ENCODE measurements at places on chromosomes 7 and 10. TPM values are rescaled to one million over a fixed set of nuclear protein-coding genes. Genes with fewer than 3 reads are reported as not detected.

DNA sequence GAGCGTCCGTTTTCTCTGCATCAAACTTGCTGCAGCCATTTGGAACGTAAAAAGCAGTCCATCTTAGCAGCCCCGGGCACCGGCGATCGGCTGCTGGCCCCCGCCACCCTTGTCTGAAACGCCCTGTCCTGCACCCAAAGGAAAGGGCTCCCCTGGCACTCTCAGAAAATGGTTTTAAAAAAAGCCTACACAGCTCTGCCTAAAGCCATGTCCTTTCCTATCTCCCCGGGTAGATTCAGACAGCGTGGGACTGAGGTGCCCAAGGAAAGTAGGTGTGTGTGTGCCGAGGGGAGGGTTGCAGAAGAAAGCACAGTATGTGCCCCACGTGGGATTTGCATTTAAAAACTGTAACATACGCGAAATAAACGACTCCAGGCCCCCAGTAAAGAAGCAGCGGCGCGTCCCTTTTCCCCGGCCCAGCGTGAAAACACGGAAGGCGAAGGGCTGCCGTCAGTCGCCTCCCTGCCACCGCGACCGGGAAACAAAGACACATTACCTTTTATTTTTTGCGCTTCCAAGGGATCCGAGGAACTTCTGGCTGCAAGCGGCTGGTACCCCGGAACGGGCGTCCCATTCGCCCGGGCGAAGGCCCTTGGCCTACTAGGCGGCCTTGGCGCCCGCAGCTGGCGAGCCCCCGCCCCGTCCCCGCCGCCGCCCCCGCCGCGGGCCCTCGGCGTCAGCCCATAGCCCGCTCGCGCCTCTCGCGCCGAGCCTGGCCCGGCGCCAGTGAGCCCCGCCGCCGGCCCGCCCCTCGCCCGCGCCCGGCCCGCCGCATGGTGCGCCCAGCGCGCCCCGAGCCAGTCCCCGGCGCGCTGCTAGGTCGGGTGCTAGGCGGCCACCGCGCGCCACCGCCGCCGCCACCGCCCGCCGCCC lies 304.6 kb downstream of the PRPF18 start:
- DNase-seq = peak; percentile 33
- no peaks in the 10 kb centered on the region for H3K36me3 ChIP-seq
- peak overlapping the region; percentile 59 for H3K27ac ChIP-seq
- H3K4me1 ChIP-seq = peaks cover 25% of the 10 kb centered on the region

DNA sequence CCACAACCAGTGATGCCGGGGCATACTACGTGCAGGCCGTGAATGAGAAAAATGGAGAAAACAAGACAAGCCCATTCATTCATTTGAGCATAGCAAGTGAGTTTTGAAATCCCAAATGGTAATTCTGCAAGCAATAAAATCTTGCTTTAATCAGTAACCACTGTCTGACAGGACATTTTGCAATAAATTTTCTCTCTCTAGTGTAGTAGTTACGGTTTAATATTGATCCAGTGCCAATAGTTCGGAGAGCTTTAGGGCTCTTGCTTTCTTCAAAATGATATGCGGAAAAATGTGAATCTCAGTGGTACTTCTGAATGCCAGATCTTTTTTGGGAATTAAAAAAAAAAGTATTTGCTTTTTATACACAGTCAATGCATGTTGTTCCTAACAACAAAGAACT lies 520.4 kb downstream of the SDK1 start:
- no peak overlapping the region for H3K27ac ChIP-seq
- DNase-seq = no peak
- H3K36me3 ChIP-seq = no peaks in the 10 kb centered on the region
- no peak overlapping the region for H3K4me3 ChIP-seq
- H3K4me1 ChIP-seq = no peaks in the 10 kb centered on the region

DNA sequence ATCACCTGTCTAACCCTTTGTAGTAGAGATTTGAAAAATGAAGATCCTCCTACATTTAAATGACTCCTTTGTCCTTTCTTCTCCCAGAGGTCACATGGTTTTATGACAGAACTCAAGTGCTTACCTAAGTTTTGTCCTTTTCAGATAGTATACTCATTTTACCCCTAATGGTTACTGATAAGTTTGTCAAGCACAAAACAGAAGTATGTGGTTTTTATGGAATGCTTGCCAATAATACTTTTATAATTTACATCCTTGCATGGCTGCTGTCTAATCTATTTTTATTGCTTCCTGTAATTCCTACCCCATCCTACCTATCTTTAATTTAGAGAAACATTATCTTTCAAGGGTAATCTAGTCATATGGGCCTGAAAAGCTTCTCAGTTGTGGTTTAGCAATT lies 37.5 kb downstream of the HELLS start:
- H3K4me1 ChIP-seq = no peaks in the 10 kb centered on the region
- no peaks in the 10 kb centered on the region for H3K36me3 ChIP-seq
- H3K27me3 ChIP-seq = no peaks in the 10 kb centered on the region
- DNase-seq = no peak
- H3K4me3 ChIP-seq = no peak overlapping the region
- no peak overlapping the region for H3K27ac ChIP-seq

DNA sequence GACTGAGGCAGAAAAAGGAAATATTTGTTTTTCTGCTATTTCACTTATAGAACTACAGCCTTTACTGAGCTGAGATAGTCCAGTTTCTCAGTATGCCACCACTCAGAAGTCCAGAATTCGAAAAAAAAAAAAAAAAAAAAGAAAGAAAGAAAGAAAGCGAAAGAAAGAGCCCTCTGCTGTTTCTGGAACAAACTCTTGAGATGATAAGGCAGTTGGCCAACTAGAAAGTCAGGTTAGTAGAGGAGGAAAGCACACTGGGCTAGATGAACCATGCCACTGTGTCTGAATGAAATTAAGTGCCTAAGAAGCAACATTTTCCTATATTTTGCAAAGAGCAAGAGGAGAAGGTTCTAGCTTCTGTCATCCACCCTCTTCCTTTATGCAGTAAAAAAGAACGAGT lies 403.8 kb downstream of the SORCS3 start:
- H3K36me3 ChIP-seq = no peaks in the 10 kb centered on the region
- no peaks in the 10 kb centered on the region for H3K27me3 ChIP-seq
- no peaks in the 10 kb centered on the region for H3K4me1 ChIP-seq

DNA sequence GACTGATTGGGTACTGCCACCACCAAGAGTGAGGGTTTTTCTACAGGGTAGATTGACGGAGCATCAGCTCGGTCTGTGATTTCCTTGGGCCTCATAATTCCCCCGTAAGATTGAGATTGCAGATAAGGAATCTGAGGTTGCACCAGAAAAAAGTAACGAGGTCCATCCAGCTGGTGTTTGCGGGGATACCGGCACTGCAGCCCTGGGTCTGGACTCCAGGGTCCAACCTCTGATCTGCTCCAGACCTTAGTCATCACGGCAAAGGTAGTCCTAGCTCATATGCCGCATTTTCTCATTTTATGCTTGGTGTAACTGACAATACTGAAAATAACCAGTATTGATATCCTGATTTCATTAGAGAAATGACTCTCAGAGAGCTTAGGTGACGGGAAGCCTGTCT lies 3.9 kb downstream of the CARD11 start:
- no peak overlapping the region for H3K4me3 ChIP-seq
- no peak overlapping the region for H3K27ac ChIP-seq
- no peaks in the 10 kb centered on the region for H3K36me3 ChIP-seq
- no peaks in the 10 kb centered on the region for H3K4me1 ChIP-seq

DNA sequence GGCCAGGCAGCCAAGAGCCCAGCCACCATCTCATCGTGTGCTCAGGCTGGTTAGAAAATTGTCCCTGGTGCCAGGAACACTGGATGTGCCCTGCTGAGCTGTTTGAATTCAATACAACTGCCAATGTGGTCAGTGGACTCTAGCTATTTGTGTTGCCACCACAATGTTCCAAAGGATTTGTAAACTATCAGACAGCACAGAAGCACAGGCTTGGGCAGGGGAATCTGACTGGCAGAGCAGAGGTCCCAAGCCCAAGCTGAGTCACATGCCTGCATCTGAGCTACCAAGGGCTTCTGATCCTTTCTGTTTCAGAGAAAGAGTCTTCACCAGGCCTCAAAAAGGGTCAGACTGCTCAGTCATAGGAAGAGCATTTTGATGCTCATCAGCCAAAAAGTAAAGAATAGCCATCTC lies 232.1 kb upstream of the SEMA3C start:
- H3K27me3 ChIP-seq = no peaks in the 10 kb centered on the region
- H3K36me3 ChIP-seq = no peaks in the 10 kb centered on the region

GRCh38 chr7:33494474-33494873 lies 365.1 kb downstream of the BBS9 start:
- no peaks in the 10 kb centered on the region for H3K27me3 ChIP-seq
- DNase-seq = no peak
- H3K27ac ChIP-seq = no peak overlapping the region

DNA sequence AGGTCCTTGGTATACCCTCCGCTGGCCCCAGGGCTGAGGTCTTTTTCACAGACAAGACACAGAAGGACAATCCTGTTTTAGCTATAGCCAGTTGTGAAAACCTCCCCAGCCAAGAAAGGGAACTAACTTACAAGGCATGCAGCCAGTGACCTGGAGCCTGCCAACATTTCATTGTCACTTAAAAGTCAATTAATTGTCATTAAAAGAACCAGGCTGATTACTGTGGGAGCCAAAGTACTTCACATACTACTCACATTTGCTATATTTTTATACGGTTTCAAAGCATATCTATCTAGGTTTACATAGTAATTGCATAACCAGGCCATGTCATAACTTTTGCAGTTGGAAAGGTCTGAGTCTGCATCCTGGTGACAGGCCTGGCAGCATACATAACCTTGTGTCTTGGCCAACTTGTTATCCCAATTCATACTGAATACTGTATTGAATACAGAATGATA lies 31.1 kb downstream of the NRBF2 start:
- H3K36me3 ChIP-seq = peaks cover 8% of the 10 kb centered on the region
- no peak overlapping the region for H3K4me3 ChIP-seq
- H3K4me1 ChIP-seq = no peaks in the 10 kb centered on the region
- DNase-seq = no peak
- no peak overlapping the region for H3K27ac ChIP-seq

- DNase-seq = no peak
- H3K4me3 ChIP-seq = no peak overlapping the region
- H3K27me3 ChIP-seq = no peaks in the 10 kb centered on the region
- H3K36me3 ChIP-seq = no peaks in the 10 kb centered on the region
Observed at GRCh38 chr10:11825796-11826414, 2.7 kb downstream of the PROSER2 start.

GRCh38 chr7:136353287-136353686 lies 376.1 kb upstream of the MTPN start:
- no peaks in the 10 kb centered on the region for H3K27me3 ChIP-seq
- H3K4me3 ChIP-seq = no peak overlapping the region
- H3K4me1 ChIP-seq = peaks cover 13% of the 10 kb centered on the region
- H3K36me3 ChIP-seq = no peaks in the 10 kb centered on the region

GRCh38 chr10:117442944-117443685 lies 67.9 kb upstream of the PDZD8 start:
- H3K4me3 ChIP-seq = no peak overlapping the region
- H3K27me3 ChIP-seq = no peaks in the 10 kb centered on the region
- peaks cover 6% of the 10 kb centered on the region for H3K4me1 ChIP-seq
- H3K36me3 ChIP-seq = no peaks in the 10 kb centered on the region
- DNase-seq = peak; percentile 77

GRCh38 chr7:155721056-155721455 lies 76.6 kb downstream of the RBM33 start:
- H3K27me3 ChIP-seq = no peaks in the 10 kb centered on the region
- no peak overlapping the region for H3K4me3 ChIP-seq
- no peak for DNase-seq

- H3K4me1 ChIP-seq = no peaks in the 10 kb centered on the region
- H3K27ac ChIP-seq = no peak overlapping the region
- DNase-seq = no peak
- no peaks in the 10 kb centered on the region for H3K36me3 ChIP-seq
Observed at GRCh38 chr7:151893405-151893923, 16.5 kb upstream of the PRKAG2 start.

- DNase-seq = no peak
- H3K27ac ChIP-seq = no peak overlapping the region
- no peaks in the 10 kb centered on the region for H3K27me3 ChIP-seq
Observed at GRCh38 chr10:59085054-59085453, 91.4 kb upstream of the PHYHIPL start.

HOXA6 gene
- total RNA-seq = 1.6 TPM

ANKRD30A gene
- total RNA-seq = not detected

PIP gene
- total RNA-seq = not detected

Data from thyroid gland (tissue), 4 donors.